Stimulated activated CD4-positive, alpha-beta T cell treated with anti-CD3 and anti-CD28 coated beads, Interleukin-4, amount 100 ng/mL, for 24 hours (primary cell): ENCODE measurements at places on chromosomes 13 and 19.

- no peak for DNase-seq
These were observed 49.2 kb downstream of the STOML3 start for GRCh38 chr13:38941353-38941945.

- no peak for DNase-seq
These were observed 468 bp downstream of the STX10 start for GRCh38 chr19:13149628-13150186.

- DNase-seq, result no peak
These were observed 779.9 kb upstream of the ARGLU1 start for GRCh38 chr13:107347641-107348369.

DNA sequence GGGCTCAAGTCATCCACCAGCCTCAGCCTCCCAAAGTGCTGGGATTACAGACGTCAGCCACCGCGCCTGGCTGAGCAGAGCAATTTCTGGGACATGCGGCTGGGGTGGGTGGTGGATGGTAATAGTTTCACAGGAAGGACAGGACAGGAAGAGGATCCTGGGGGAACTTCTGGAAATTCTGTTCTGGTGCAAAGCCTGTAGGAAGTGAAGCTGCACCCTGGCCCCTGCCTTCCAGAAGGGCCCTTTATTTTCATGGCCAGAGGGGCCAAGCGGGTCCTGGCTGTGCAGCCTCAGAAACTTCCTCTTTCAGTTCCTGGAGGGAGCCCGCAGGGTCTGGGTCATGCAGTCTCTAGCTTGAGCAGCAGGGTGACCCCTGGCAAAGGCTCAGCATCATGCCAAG, 15.7 kb downstream of the FEM1A start:
- DNase-seq, result no peak

DNA sequence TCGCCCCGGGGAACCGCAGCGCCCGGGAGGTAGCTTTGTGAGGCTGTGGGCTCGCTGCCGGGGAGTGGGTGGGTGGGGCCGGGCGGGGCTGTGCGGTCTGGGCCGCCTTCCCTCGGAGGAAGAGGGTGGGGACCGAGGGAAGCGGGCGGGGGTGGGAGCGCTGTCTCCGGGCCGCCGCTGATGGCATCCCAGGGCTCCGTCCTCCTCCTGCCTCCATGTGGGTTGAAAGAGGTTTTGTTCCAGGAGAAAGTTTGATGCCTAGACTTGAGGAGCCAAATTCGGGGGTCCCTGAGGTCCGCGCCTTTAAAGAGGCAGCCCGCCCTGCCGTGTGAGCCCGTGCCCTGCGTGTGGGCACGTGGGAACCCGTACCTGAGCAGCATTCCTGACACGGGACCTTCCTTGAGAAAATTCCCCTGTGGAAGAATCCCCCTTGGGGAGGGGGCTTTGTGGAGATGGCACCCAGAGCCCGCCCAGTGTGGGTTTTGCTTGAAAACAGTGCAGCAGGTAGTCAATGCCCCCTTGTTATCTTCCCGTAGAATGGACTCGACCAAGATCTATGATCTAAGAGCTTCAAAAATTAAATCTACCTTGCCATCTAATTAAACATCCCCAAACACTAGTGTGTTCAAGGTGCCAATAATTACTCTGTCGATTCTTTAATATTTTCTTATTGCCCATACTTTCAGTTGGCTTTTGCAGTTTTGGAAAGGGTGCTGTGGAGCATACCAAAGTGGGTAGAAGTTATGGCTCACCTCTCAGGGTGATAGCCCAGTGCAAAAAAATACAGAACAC, 107.8 kb downstream of the RXFP2 start:
- no peak for DNase-seq

DNA sequence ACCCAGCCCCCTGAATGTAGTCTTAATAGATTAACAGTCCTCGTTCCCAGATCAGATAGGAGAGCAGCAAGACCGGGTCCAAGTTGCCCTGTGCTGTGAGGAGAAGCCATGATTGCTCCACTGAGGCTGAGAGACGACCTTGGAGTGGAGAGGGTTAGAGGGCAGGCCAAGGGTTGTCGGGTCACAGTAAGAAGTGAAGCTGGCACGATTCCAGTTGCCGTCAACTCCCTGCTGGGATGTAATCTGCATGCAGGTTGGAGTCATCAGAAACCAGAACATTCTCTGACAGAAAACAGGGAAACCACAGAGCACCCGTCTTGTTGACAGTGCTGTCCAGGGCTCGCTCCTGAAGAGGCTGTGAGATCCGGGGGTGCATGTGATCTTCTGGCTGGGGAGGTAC, 19.0 kb upstream of the ATP11A start:
- DNase-seq, result no peak

GRCh38 chr13:109910194-109910593, 123.8 kb upstream of the IRS2 start:
- DNase-seq, result no peak
